ENCODE measurements at places on chromosomes 11 and 22. TPM values are rescaled to one million over a fixed set of nuclear protein-coding genes. Genes with fewer than 3 reads are reported as not detected.

MS4A15 gene
- total RNA-seq, result 0.88 TPM

SHISAL1 gene
- total RNA-seq, result 2.4 TPM

BBOX1 gene
- total RNA-seq, result 1.6 TPM

DNA sequence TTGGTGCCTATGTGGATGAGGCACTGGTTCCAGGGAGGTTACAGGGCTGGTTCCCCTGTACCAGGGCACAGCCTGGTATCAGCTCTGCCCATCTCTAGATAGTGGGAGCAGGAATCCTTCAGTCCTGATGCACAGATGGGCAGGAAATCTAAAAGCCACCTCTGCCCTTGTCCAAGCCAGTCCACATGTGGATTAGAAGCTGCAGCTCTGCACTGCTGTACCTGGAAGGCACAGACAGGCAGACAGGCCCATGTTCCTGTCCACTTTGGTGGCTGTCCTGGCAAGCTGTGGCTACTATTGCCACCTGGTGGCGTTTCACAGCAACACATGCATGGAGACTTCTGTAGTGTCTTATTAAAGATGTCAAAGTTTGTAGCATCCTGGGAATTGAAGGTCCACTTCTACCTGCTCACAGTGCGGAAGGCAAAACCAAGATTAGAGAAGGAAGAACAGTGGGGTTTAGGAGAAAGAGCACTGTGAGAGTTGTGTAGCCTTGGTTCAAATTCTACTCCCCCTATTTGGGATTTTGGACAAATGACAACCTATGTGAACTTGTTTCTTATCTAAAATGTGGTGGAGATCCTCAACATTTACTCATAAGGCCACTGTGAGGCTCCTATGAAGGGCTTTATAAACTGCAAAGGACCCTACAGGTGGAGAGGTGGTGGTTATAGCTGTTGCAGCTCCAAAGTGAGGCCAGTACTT lies 30.1 kb downstream of the NAV2 start:
- DNase-seq, result peak; percentile 88

GRCh38 chr11:103344886-103345285 lies 235.7 kb downstream of the DYNC2H1 start:
- no peak for DNase-seq

DNA sequence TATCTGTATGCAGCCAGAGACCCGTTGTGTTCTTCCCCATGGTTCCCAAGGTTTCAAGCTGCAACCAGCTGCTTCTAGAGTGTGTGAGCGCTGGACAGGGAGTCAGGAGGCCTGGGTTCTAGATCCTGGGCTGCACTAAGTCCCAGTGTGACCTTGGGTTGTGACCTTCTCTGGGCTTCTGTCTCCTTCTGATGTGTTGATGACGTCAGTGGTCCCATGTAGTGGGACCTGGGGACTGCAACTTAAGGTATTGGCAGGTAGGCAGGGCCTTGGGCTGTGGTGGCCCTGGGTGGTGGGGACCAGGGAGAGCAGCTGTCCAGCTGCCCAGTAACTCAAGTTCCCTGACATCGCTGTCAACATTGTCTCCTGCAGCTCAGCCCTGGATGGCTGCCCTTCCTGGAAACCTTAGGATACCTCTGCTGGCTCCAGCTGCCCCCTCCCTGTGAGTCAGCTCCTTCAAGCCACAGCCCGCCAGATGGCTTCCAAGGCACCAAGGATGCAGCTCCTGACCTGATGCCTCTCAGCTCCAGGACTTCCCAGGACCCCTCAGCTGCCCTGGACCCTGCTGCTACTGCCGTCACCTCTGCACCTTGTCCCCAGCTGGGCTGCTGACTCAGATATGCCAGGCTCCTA lies 1.3 kb upstream of the PVALB start:
- no peak for DNase-seq

DNA sequence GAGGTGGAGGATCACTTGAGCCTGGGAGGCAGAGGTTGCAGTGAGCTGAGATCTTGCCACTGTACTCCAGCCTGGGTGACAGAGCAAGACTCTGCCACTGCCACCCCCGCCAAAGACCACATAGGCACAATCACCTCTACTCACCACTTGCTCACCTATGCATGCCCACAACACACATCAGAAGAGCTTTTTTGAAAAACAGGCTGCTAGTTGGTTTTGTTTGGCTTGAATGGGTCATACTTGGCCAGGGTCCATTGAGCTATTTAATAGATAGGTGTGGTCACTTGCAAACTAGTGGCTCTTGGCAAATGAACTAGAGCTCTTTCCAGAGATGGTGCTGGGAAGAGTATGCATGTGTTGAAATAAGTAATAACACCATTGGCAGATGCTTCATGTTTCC lies 80.1 kb downstream of the EMSY start:
- DNase-seq, result peak; percentile 12

- DNase-seq, result no peak
Observed at GRCh38 chr11:1082728-1083620, 8.3 kb downstream of the MUC2 start.

RAB39A gene
- 0.43 TPM for total RNA-seq

All from hepatocyte (in vitro differentiated cells).